Activated naive CD8-positive, alpha-beta T cell treated with anti-CD3 and anti-CD28 coated beads, Interleukin-2, amount 50 U/mL, for 16 hours (primary cell): ENCODE measurements at places on chromosomes 1 and 21.

GRCh38 chr1:169523904-169524303, 38.2 kb upstream of the SLC19A2 start:
- DNase-seq = no peak

- DNase-seq = no peak
These were observed 6.8 kb upstream of the IL24 start for GRCh38 chr1:206890125-206891060.

DNA sequence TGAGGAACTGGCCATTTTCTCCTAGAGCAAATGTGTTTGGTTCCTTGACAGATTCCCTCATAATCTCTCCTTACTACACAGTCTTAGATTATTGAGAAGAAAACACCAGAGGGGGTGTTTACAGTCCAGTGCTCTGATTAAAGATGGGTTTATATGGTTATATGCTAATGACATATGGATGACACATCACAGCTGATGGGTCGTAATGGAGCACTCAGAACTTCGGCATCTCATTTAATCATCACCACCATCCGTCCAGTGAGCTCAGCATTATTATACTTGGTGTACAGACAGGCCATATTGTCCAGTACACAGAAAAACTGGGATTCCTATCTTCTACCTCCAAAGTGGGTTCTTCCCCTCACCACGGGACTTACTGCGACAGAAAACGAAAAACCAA, 22.3 kb upstream of the NR5A2 start:
- DNase-seq = no peak

- no peak for DNase-seq
These were observed 59.0 kb upstream of the CD1D start for GRCh38 chr1:158121604-158122254.

DNA sequence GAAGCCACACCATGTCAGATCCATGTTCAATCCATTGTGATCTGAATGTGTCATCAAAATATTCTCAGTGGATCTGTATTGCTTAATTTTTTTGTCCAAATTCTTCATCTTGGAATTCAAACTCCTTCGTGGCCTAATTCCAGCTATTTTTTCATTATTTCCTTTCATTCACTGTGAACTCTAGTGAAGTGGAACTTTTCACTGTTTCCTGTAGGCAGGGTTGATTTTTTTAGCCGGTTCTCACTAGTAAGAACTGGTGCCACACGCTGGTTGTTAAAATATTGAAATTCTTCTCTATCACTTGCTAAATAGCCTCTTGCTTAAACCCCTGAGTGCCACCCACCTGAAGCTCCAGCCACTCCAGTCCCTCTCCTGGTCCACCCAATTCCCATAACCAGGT, 7.6 kb upstream of the S100A11 start:
- DNase-seq = no peak

- no peak for DNase-seq
These were observed 138.9 kb downstream of the HMGB4 start for GRCh38 chr1:34002810-34003209.

GRCh38 chr1:162908236-162908635, 47.3 kb upstream of the CCDC190 start:
- no peak for DNase-seq

- no peak for DNase-seq
These were observed 15.9 kb downstream of the SLC1A7 start for GRCh38 chr1:53126495-53126894.

- DNase-seq = no peak
These were observed 72.9 kb downstream of the TRIM11 start for GRCh38 chr1:228333739-228334115.

- DNase-seq = no peak
These were observed 76.7 kb downstream of the LAMC2 start for GRCh38 chr1:183262628-183263200.

- no peak for DNase-seq
These were observed 157.8 kb upstream of the KAZN start for GRCh38 chr1:14440731-14441130.

- DNase-seq = no peak
These were observed 44.7 kb upstream of the DISC1 start for GRCh38 chr1:231581859-231582258.

- DNase-seq = no peak
These were observed 56.8 kb downstream of the SLC66A1 start for GRCh38 chr1:19368964-19369363.

GRCh38 chr21:18608226-18608625, 204.6 kb upstream of the TMPRSS15 start:
- no peak for DNase-seq

GRCh38 chr1:203447151-203447550, 28.5 kb upstream of the PRELP start:
- no peak for DNase-seq

GRCh38 chr1:200861937-200862647, 10.7 kb upstream of the GPR25 start:
- DNase-seq = no peak

DNA sequence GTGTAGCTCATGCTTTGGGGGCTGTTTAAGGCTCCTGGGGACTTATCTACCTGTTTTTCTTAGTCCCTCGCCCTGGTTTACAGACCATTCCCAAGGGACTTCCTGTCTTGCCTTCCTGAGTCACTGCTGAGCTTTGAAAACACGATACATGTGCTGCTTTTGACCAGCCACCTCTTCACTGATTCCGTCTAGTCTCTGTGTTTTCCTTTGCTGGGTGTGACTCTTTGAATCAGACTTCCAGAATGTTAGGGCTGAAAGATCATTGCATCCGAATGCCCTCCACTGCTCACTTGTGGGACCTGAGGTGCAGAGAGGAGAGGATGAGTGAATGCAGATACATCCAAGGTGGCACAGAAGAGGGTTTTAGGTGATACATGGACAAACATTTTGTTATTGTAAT, 35.4 kb upstream of the CITED4 start:
- DNase-seq = no peak

DNA sequence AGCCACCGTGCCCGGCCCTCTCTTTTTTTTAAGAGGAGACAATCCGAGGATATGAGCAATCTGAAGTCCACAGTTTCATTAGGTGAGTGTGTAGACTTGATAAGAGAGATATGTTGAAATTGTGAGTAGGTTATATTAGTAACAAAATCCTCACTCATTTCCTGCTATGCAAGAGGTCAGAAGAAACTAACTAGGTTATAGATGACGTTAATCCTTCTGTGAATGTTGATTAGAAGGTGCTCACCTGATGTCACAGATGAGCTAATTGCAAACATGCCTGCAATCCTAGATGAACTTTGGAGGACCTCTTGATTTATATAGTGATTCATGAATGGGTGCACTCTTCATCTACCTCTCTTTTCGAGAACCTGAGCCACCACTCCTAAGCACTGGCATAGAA, 29.3 kb downstream of the NTMT2 start:
- DNase-seq = no peak

- DNase-seq = no peak
These were observed 59.8 kb upstream of the PLA2G4A start for GRCh38 chr1:186768906-186769305.

GRCh38 chr21:31184459-31184858, 146.2 kb upstream of the KRTAP19-8 start:
- peak; percentile 32 for DNase-seq

DNA sequence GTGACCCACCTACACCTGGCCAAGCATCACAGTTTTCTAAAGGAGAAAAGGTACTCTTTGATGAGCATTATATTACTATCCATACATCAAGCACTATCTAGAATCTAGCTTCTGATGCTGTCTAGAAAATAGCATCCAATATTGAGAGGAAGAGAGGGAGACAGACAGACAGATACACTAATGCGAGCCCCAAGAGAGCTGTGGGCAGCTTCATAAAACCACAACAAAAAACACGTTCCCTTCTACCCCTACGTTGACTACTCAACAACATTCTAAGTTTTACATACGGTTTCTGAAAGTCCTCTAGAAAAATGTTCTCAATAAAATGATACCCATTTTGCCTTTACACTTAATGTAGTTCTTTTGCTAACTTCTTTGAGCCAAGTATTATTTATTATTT, 221.8 kb downstream of the SLC45A1 start:
- DNase-seq = no peak

GRCh38 chr1:61797045-61797755, 54.9 kb downstream of the PATJ start:
- no peak for DNase-seq
